GM13977 (cell line): ENCODE measurements at places on chromosomes 5 and 9.

DNA sequence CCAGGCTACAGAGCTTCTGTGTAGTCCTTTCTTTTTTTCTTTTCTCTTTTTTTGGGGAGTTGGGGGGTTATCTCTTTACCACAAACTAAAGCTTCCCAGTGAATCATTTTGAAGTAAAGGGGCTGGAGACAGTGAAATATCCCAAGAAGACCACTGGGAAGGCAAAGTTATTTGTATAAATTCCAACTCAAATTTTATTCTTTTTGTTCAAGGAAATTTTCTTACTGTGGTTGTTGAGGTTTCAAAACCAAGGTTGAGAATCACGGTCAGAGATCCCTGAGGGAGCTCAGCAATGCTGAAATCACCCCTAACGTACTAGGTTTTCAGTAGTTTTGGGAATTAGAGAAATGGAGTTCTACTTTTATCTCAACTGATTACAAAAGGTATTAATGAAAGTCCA lies 175.7 kb downstream of the ARHGEF28 start:
- DNase-seq: no peak

DNA sequence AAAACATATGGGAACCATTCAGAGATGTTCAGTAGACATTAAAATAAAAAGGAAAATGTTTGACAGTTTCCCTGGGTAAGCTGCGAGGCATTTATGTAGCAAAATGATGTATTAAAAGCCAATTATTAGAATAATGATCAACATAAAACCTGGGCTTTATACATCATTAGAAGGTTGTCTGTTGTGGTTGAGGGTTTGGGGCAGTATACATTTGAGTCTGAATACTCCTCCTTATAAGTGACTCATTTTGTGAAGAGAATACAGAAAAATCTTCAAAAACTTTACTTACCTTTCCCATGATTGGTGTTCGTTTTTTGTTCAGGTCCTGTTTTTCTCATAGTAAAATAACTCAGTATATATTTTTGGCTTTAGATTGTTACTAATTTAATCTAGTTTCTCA lies 119.5 kb downstream of the ZCCHC7 start:
- DNase-seq: no peak

DNA sequence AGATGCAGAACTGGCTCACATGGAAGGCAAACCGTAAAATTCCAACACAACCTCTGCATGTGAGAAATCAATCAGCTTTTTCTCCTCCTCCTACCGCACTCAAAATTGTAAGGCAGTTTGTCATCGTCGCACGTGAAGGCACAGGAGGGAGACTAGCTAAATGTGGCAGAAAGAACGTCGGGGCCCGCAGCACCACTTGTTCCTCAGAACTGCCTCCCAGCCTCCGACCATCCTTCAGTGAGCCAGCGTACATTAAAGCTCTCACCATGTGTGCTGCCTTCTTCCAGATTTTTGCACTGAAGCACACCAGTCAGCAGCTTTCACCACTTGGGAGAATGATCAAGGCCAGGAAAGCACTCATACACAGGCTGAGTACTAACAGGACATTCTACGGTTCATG lies 105.9 kb downstream of the RFX3 start:
- no peak for DNase-seq

- DNase-seq: no peak
Observed at GRCh38 chr5:41843456-41844370, 26.5 kb downstream of the OXCT1 start.

GRCh38 chr5:145160679-145161078 lies 674.5 kb downstream of the PRELID2 start:
- DNase-seq: no peak

DNA sequence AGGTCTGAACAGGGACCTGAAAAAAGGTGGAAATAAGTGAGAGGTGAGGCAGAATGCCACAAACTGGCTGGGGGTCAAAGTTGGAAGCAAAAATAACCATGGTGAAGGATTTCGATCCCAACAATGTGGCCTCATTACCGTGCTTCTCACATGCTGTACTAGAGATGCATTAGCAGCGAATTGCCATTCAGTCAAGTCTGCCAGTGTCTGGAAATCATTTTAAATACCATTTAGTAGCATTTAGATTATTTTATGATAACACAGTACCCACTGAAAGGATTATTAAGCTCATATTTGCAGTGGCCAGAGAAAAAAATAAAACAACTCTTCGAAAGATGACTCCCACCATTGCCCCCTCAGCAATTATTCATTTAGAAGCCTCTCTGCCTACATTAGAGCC lies 294.6 kb upstream of the SLC24A2 start:
- no peak for DNase-seq

DNA sequence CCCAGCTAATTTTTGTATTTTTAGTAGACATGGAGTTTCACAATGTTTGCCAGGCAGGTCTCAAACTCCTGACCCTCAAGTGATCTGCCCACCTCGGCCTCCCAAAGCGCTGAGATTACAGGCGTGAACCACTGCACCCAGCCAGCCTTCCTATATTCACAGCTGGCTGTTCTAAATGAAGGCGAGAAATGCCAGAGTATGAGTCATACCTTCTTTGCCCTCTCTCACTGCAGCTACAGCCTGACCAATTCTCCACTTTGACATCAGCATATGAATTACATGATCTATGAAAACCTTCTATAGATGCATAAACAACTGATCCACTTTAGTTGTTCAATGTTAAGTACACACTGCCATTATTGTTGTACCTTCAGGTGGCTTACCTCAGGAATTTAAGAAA lies 14.5 kb downstream of the APTX start:
- DNase-seq: no peak

GRCh38 chr5:122192497-122193496 lies 63.5 kb downstream of the ZNF474 start:
- DNase-seq: peak; percentile 34

DNA sequence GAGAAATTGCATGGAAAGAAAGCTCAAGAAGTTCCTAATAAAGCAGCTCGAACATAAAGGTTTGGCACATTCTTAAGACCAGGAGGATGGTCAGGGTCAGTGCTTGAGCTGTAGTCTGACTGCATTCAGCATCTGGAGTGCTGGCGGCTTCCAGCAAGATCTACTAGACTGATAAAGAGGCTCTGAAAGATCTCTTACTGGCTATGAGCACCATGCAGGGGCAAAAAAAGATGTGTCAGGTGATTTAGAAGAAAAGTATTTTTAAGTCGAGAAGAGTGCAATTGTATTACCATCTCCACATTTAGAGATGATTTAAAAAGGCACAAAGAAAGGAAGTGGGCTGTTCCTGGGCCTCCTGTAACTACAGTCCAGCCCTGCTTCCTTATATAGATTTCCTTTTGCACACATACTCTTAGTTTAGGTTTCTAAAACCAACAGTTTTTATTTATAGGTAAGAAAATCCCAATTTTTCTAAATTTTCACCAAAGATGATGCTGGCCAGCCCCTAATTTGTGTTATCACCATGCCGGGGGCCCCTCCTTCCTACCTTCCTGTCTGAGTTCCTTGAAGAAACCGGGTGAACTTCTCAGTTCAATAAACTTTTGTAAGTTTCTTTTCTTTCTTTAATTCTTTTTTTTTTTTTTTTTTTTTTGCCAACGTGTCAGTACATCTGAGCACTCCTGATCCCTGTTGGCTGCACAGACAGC lies 65.9 kb upstream of the PLPP1 start:
- peak; percentile 43 for DNase-seq
